Activated T-helper 9 cell treated with anti-CD3 and anti-CD28 coated beads, Interleukin-2, amount 50 U/mL, for 16 hours (primary cell): ENCODE measurements at places on chromosomes 5 and 9.

GRCh38 chr5:40932766-40933165, 23.5 kb downstream of the C7 start:
- no peak for DNase-seq

DNA sequence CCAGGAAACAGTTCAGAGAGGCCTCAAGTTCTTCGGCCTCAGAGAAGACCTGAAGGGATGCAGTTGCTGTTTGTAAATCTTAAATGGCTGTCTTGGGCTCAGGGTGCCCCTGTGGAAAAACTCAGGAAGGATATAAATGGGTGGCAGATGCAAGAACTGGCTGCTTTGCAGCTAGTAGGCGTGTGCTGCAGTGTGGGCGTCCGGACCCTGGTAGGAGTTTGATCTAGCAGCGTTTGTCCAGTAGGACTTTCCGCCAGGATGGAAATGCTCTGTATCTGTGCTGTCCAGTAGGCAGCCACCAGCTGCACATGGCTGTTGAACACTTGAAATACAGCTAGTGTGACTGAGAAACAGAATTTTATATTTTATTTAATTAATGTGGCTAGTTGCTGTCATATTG, 7.7 kb downstream of the CDX1 start:
- DNase-seq, result no peak

DNA sequence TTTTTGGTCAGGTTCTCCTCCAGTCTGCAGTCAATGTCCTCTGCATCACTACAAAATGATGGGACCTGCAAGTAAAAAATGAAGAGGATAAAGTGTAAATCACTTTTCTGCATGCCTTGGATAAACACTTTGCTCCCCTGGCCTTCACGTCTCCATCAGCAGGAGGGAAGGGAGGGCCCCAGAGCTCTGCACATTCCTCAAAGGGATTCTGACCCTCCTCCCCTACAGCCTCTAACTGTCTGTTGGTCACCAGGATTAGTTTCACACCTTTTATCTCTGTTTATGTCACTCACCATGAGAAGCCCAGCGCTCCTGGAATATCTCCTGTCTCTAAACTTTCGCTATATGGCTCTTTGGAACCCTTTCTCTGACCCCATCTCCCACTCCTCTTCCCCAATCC, 103.3 kb downstream of the SVEP1 start:
- DNase-seq, result no peak

- DNase-seq, result no peak
Observed at GRCh38 chr5:97085459-97086181, 56.8 kb downstream of the LIX1 start.

- DNase-seq, result no peak
Observed at GRCh38 chr5:67095346-67096171, 101.0 kb downstream of the CD180 start.

- DNase-seq, result no peak
Observed at GRCh38 chr5:90096415-90097081, 313.0 kb downstream of the CETN3 start.

- no peak for DNase-seq
Observed at GRCh38 chr9:136525841-136526499, 19.9 kb downstream of the NOTCH1 start.

DNA sequence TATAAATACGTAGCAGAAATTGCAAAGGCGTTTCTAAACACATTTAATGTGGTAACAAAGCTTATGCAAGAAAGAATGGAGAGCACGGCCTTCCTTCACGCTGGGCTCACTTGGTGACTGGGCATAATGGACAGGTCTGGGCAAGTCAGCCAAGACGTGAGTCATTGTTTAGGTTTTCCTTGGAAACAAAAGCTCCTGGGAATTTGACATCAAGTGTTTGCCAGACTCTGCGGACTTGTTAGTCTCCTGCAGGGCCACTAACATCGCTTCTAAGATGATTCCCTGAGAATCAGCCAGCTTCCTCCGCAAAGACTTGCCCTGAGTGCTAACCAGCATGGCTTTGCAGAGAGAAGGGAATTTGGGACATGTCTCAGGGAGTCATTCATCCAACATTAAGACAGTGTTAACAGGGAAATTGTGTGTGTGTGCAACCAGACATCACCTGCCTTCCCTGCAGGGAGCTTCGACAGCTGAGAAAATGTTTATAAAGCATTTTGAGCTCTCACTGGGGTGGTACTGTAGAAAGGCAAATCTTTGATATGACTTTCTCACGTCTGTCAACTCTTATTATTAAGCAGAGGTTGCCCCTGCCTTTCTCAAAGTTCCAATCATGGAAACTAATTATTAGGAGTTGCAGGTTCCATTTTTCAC, 182.5 kb downstream of the NTRK2 start:
- DNase-seq, result no peak

DNA sequence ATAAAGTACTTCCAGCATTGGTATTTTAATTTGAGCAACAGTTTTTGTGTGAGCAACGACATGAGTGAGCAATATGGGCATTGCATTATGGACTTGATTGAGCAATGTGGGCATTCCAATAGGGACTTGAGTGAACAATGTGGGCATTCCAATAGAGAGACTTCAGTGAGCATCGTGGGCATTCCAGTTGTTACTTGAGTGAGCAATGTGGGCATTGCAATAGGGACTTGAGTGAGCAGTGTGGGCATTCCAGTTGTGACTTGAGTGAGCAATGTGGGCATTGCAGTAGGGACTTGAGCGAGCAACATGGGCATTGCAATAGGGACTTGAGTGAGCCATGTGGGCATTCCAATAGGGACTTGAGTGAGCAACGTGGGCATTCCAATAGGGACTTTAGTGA, 52.2 kb downstream of the ZCCHC7 start:
- DNase-seq, result no peak

DNA sequence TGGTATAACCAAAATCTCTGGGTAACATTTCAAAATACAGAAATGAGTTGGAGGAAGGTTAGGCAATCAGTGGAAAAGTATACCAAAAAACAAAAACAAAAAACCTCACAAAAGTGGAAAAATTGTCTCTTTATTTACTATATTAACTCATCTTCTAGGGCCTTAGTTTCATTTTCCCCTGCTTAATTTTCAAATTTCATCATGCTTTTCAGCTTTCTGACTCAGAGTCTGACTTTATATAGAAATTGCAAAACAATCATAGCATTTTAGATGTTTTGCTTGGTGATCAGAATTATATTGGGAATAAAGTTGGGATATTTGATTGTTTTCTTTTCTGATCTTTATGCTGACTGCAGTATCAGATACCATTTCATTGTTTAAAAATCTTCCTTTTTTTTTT, 257.0 kb upstream of the PRR16 start:
- DNase-seq, result no peak

GRCh38 chr5:31153521-31153920, 40.0 kb upstream of the CDH6 start:
- no peak for DNase-seq

DNA sequence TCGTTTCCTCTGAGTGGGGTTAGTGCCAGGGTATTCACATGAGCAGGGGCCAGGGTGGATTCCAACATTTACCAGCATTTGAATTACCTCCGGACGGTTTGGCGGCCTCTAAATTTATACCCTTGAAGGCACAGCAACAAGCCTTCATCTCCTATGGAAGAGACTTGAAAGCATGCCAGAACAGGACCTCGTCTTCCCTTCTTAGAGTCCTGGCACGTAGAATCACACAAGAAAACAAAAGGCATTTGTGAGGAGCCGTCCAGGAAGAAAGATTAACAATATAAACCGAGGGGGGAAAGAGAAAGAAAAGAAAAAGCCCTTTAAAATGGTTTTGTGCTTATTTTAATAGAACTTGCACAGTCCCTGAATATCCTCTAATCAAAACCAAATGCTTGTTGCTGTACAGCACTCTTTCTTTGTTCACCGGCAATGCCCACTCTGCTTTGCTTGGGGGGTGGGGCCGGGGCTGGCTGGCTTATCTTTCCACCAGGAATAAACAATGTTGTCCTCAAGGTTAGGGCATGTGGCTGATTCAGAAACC, 575.8 kb upstream of the ZNF462 start:
- no peak for DNase-seq

GRCh38 chr9:133787754-133788025, 49.5 kb upstream of the SARDH start:
- DNase-seq, result no peak
